ENCODE measurements at places on chromosomes 12 and 14. TPM values are rescaled to one million over a fixed set of nuclear protein-coding genes. Genes with fewer than 3 reads are reported as not detected.

DNA sequence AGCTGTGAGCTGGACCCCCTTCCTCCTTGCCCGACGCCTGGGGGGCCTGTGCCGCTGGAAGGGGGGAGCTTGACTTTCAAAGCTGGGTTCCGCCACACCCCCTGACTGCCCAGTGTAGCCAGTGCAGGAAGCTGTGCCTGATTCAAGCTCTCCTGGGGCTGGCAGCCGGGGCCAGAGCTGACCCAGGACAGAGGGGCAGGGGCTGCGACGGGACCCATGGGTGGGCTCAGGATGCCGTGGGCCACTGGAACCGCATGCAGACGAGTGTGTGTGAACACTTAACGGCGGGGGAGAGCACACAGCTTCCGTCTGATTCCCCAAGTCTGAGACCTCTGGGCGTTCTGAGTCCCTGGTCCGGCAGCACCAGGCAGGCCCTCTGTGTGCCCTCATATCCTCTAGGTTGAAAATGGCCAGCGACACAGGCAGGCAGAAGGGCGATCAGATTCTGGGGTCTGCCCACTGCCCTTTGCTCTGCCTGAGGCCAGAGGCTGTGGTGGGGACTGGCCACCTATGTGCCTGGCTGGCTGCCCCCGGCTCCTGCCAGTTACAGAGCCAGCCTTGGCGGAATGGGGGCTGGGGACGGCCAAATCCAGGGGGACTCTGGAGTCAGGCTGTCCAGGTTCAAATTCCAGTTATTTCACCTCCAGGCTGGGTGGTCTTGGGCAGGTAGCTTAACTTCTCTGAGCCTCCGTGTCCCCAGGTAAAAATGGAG lies 54.0 kb downstream of the CYP46A1 start:
- no peak for DNase-seq

Gene HOXC6
- total RNA-seq: not detected

Gene GPR84
- not detected for total RNA-seq

Gene SLC4A8
- 1.5 TPM for total RNA-seq

Measured in CD8-positive, alpha-beta T cell (primary cell).